ENCODE measurements at places on chromosomes 2 and 18.
A peak's percentile ranks its signal among the peaks of the same experiment; 100 is the strongest.

GRCh38 chr2:215507136-215507535, 71.3 kb upstream of the FN1 start:
- no peak for DNase-seq

GRCh38 chr2:102070058-102070642, 72.4 kb upstream of the IL1R1 start:
- peak; percentile 91 for DNase-seq

GRCh38 chr2:191692502-191693115, 14.7 kb downstream of the NABP1 start:
- peak; percentile 32 for DNase-seq

DNA sequence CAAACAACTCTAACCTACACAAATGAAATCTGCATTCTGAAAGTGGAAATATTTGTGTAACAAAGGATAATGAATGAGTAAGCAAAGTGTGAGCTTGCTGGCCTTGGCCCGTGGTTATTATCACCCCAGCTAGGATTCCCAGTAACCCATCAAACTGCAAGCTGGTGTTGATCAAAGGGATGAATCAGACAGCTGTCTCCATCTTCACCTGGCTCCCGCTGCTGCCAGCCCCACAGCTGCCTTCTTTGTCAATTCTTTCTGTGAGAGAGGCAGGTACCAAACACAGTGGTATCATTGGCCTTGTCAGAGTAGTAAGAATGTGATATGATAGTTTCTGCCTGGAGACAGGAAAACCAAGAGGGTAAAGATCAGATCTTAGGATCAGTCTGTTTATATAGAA, 25.2 kb upstream of the RGPD4 start:
- DNase-seq = no peak

DNA sequence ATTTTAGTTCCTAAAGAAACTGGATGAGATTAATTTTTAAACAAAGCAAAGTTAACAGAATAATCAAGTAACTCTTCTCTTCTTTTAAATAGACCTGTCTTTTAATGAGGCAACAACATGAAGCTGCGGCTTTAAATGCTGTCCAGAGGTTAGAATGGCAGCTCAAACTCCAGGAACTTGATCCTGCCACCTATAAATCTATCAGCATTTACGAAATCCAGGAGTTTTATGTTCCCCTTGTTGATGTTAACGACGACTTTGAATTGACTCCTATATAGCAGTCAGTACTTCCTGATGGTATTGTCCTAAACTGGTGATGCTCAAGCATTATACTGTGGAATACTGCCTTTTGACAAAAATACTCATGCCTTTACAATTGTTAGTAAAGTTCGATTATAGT, 53.7 kb upstream of the TWSG1 start:
- DNase-seq = no peak

- DNase-seq = no peak
Observed at GRCh38 chr2:57515366-57515765, 531.2 kb upstream of the VRK2 start.

GRCh38 chr2:241154915-241155314, 4.6 kb downstream of the PPP1R7 start:
- DNase-seq = peak; percentile 70

DNA sequence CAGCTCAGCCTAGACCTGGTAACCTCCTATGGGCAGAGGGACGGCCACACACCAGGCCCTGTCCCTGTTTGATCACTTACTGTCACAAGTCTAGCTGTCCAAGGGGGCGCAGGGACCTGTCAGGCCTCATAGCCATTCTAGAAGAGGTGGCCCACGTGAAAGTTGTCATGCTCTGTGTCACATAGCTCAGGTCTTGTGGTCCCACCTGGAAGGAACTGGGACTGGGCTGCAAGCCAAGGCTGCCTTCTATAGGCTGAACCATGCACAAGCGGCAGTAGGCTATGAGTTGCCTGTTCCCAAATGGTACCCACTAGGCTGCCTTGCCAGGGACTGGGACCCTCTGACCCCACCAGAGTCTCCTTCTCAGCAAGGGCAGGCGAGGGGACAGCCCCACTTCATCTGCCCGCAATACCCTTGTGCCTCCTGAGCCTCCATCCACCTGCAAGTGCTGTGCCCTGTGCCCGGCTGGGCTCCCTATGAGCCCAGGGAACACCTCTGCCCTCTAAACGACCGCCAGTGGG, 177.5 kb downstream of the ANAPC1 start:
- no peak for DNase-seq

GRCh38 chr18:579238-579637, 942 bp upstream of the CETN1 start:
- no peak for DNase-seq

GRCh38 chr2:231371430-231372054, 24.0 kb upstream of the B3GNT7 start:
- no peak for DNase-seq

DNA sequence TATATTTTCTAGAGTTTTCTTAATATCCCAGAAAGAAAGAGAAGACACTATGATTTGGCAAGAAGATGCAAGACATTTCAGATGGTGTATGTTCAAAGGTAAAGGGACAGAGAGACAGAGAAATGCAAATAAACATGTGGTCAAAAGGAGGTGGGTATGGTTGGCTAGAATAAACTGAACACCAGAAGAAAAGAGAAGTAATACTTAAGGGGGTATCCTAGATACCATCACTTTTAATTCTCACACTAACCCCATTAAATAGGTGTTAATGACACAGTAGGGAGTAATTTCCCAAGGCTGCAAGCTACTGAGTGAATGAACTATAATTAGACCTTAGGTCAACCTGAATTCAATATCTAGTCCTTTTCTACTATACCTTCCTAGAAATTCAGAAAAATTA, 111.2 kb upstream of the CD226 start:
- no peak for DNase-seq

GRCh38 chr2:100731535-100731981, 88.4 kb upstream of the NPAS2 start:
- DNase-seq = peak; percentile 49

GRCh38 chr2:122077771-122078170, 322.3 kb downstream of the TSN start:
- DNase-seq = no peak

DNA sequence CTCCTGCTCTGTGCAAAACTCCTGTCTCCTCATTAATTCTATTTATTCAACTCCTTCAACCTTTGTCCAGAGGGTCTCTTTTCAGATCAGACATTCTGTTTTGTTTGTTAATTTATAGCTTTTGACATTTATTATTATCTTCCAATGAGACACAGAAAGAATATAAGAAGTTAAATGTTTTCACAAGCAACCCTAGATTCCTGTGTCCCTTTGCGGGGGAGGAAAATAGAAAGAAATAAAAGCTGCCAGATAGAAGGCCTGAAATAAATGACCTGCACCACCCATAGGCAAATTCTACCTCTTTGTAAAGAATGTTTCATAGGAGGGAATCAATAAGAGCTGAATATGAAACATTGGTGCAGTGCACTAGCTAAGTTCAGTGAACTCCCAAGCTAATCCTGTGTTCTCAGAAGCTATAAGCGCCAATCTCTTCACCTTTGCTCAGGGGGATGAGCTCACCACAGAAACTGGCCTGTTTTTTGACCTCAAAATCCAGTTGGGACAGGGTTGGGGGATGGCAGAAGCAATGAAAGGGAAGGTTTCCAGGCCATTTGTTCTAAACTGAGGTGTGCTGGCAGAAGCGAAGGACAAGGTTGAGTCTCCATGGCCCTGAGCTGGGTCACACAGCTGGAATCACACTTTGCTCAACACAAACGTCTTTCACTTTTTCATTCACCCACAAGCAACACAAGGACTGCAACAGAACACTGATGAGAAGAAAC, 258.6 kb downstream of the NRXN1 start:
- no peak for DNase-seq

- DNase-seq = peak; percentile 66
Observed at GRCh38 chr2:176096986-176097819, 2.4 kb upstream of the HOXD12 start.

DNA sequence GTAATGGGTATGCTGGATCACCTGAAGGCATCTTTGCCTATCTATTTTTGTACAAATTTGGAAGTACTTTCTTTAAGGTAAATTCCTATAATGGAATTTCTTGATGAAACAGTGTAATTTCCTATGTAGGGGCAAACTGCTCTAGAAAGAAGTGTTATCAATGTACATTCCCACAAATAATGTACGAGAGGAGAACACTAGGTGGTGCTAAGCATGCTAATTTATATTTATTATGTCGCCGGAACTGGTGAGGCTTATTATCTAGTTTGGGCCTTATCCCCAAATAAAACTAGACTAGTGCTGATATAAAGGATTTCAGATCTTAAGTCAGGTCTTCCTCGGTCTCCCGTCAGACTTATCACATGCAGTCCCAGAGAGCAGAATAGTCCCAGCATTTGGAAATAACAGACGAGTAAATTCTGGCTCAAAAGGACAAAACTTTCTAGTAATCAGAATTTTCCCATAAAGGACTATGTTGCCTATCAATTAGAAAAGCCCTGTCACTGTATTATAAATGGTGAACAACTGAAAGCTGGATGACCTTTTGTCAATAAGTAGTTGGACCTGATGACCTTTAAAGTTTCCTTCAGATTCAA, 86.9 kb upstream of the RBBP8 start:
- peak; percentile 55 for DNase-seq

DNA sequence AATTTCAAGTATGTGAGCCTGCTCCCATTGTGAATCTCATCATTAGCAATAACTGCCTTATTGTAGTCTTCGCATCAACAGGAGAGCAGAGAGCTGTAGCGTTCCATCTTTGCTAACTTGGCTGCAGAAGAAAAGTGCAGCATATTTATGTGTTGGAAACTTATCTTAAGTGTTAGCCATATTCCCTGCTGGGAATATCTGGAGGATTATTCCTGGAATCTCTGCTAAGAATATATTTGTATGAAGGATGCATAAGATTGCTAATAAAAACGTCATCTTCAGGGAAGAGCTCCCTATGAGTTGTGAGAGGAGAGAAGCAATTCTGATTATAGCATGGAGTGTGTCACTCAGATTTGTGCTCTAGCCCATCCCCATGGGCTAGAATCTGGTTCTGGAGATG, 115.1 kb upstream of the REG3G start:
- no peak for DNase-seq

DNA sequence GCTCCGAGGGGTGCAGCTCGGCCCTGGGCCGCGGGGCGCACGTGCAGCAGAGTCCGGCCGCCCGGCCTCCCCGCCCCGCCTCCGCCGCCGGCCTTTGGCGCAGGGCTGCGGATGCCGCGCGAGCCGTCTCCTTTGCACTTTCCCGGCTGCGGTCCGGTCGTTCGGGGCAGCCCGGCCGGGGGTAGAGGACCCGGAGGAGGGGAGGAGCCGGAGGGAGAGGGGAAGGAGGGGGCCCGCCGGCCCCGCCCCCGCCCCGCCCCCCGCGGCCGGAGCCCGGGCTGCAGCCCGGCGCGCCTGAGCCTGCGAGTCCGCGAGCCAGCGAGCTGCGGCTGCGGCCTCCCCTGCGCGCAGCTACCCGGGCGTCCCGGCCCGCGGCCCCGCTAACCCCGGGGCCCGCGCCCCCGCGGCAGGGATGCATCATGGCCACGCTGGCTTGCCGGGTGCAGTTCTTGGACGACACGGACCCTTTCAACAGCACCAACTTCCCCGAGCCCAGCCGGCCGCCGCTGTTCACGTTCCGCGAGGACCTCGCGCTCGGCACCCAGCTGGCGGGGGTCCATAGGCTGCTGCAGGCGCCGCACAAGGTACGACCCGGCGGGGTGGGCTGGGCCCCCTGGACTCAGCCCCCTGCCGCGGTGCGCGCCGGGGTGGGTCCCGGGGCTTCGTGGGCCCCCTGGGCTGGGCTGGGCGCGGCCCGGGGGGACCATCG, at the start of gene FHOD3:
Gene FHOD3, plus strand, starts transcription at position 297 of the 709 bp plus-strand sequence. Its CDS starts 123 bp downstream, at position 420.
- DNase-seq = peak; percentile 66

DNA sequence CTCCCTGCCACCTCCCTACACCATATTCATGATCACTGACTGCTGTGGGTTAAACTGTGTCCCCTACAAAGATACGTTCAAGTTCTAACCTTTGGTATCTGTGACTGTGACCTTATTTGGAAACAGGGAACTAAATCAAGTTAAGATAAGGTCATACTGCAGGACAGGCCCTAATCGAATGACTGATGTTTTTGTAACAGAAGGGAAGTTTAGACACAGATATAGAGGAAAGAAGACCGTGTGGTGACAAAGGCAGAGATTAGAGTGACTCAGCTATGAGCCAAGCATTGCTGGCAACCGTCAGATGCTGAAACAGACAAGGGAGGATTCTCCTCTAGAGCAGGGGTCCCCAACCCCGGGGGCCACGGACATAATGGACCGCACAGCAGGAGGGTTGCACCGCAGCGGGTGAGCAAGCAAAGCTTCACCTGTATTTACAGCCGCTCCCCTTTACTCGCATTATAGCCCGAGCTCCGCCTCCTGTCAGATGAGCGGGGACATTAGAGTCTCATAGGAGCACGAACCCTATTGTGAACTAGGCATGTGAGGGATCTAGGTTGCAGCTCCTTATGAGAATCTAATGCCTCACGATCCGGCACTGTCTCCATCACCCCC, 28.9 kb upstream of the RNF152 start:
- no peak for DNase-seq

GRCh38 chr18:9418047-9418690, 57.1 kb upstream of the RALBP1 start:
- DNase-seq = no peak

GRCh38 chr2:217107480-217107879, 247.6 kb upstream of the TNP1 start:
- no peak for DNase-seq

DNA sequence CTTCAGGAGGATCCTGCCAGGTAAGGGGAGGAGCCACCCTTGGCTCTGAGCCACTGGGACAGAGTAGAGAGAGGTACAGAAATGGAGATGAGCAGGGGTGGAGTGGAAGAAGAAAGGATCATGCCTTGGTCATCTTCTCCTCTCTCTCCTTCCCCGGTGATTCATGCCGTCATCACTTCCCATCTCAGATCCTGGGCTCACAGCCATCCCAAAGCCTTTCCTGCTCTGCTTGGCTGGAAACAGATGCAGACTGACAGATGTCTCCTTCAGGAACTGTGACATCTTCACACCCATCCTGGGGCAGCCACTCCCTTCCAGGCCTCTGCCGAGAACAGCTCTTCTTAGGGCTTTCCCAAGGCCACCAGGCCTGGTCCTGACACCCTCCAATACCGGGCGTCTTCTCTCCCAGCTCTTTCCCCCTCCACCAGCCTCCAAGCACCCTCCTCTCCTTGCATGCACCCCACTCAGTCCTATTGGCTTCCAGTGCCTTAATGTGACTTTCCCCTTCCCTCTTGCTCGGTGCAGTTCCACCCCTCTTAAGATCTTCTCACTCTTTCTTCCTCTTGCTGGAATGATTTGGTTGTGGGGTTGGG, 58.3 kb upstream of the TNP1 start:
- DNase-seq = peak; percentile 74

All from cardiac fibroblast (primary cell).